SK-MEL-5 (cell line): ENCODE measurements at places on chromosomes 3 and 15. TPM values are rescaled to one million over a fixed set of nuclear protein-coding genes. Genes with fewer than 3 reads are reported as not detected.

Gene ROBO2
- total RNA-seq = 32.3 and 42.2 TPM in 2 replicates

Gene TM4SF18
- 66.3 and 72.6 TPM in 2 replicates for total RNA-seq

Gene TMC3
- not detected in 2 replicates for total RNA-seq

Gene CPN2
- not detected in 2 replicates for total RNA-seq

Gene PLSCR5
- not detected in 2 replicates for total RNA-seq

Gene ACOX2
- 3.0 and 5.6 TPM in 2 replicates for total RNA-seq

Gene LYSMD4
- 5.7 and 7.6 TPM in 2 replicates for total RNA-seq

Gene SUCLG2
- 36.6 and 39.3 TPM in 2 replicates for total RNA-seq

Gene GNAT1
- not detected in 2 replicates for total RNA-seq

Gene SEMA3B
- 0.85 and 0.96 TPM in 2 replicates for total RNA-seq

Gene SATB1
- total RNA-seq = 2.1 and 4.0 TPM in 2 replicates

Gene WNT7A
- not detected in 2 replicates for total RNA-seq

Gene HRG
- total RNA-seq = not detected in 2 replicates

Gene CCR3
- total RNA-seq = not detected in 2 replicates

Gene HYAL1
- total RNA-seq = 0.24 and 1.1 TPM in 2 replicates

Gene C3orf85
- total RNA-seq = not detected in 2 replicates

Gene CBLB
- 23.0 and 29.3 TPM in 2 replicates for total RNA-seq

Gene C3orf20
- total RNA-seq = not detected in 2 replicates

Gene MITF
- 768 and 819 TPM in 2 replicates for total RNA-seq

Gene SQOR
- total RNA-seq = 13.4 and 15.0 TPM in 2 replicates

Gene VIPR1
- total RNA-seq = 0.34 TPM in 1 of 2 replicates, not detected in the other

Gene TJP1
- total RNA-seq = 19.5 and 21.7 TPM in 2 replicates

Gene ZNF621
- 6.8 and 8.3 TPM in 2 replicates for total RNA-seq
